ENCODE measurements at places on chromosomes 12 and 14.

DNA sequence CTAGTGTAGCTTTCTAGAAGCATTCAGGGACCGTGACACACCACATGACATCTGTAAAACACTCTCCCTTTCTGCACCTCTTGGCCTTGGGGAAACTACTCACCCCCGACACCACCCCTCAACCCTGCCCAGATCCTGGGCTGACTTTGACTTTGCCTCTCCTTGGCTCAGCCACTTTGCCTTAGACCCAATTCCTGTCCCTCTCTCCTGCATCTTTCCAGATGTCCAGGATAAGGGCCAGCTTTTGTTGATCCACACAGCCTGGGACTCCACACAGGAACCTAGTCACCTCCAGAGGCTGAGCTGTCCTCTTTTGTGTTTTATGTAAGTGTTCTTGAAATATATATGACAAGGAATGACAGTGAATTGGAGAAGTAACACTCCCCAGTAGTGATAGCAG lies 153.7 kb upstream of the PLXNC1 start:
- no peak for DNase-seq

DNA sequence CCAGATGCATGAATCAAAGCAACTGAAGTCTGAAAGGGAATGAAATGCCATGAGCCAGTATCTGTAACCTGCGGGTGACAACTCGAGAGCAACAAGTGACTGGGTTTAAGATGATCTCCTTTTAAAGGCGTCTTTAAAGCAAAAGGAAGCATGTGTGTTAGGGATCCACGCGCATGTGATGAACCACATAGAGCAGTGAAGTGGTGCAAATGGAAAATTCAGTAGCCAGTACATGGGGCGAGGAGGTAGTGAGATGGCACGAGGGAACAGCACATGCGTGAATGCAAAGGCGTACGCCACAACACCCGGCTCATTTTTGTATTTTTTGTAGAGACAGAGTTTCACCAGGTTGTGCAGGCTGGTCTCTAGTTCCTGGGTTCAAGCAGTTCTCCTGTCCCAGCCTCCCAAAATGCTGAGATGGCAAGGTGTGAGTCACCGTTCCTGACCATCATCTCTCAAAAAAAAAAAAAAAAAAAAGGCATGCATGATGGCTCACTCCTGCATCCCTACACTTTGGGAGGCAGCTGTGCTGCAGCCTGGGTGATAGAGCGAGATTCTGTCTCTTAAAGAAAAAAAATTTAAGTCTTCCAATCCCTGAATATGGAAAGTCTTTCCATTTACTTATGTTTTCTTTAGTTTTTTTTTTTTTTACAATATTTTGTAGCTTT lies 24.6 kb upstream of the BCL7A start:
- no peak for DNase-seq

GRCh38 chr12:84738481-84738972 lies 174.1 kb downstream of the SLC6A15 start:
- no peak for DNase-seq

GRCh38 chr14:62053188-62053587 lies 291.0 kb downstream of the SNAPC1 start:
- DNase-seq, result no peak

DNA sequence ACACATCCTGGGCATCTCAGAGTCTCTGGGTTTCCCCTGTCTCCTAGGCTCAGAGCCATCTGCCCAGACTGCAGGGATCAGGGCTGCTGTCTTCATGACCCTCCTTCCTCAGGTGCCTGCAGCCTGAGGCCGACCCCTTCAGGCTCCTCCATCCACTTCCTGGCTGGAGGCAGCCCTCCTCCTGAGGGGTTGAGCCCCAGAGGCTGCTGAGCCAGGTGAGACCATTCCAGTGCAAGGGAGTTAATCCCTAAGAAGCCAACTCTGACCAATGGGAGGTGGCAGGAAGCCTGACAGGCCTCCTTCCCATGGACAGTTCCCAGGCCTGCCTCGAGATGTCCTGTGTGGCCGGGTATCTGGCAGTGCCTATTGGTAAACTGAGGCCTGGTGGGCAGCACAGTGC lies 8.4 kb upstream of the PPP4R4 start:
- DNase-seq, result no peak

DNA sequence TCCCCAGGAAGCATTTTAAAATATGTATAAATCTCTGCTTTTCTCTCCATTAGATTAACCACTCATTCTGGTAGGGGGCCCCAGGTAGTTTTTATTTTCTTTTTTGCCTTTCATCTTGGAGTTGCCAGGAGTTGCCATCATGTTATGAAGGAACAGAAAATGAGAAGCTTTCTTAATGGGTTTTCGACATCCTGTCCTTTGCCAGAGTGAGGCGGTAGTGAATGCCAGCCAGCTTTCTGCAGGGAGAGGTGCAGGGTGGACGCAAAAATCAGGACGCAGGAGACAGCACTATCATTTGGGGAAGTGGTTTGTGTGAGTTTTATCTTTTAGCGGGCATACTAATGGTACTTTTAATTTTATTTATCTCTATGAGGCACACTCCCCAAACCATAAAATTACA lies 1.7 kb downstream of the RASSF8 start:
- no peak for DNase-seq

GRCh38 chr12:3333583-3333982 lies 157.4 kb upstream of the PRMT8 start:
- no peak for DNase-seq

- no peak for DNase-seq
These were observed 29.5 kb downstream of the SNRNP35 start for GRCh38 chr12:123487428-123487827.

GRCh38 chr14:90625445-90625844 lies 190.8 kb downstream of the TTC7B start:
- no peak for DNase-seq

DNA sequence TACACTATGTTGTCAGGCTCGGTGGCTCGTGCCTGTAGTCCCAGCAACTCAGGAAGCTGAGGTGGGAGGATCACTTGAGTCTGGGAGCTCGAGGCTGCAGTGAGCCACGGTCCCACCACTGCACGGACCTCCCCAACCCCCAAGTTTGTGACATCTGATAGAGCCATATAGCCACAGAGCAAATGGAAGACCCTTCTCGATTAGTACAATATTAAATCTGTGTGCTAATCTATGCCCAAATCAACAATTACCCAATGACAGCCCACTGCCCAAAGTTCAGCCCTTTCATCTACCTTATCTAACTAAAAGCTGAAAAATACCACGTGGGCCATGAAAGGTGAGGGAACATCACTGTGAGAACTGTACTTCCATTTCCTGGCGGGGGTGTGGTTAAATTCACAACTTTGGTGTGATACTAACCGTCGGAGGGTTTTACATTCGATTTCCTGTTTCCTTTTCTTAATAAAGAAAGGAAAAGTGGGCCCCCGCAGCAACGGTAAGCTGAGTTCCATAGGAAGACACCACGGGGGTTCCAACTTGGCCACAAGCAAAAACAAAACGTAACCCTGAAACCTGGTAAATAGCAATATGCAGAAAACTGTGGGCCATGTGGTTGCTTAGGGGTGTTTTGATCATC lies 31.2 kb upstream of the FOS start:
- peak; percentile 55 for DNase-seq

DNA sequence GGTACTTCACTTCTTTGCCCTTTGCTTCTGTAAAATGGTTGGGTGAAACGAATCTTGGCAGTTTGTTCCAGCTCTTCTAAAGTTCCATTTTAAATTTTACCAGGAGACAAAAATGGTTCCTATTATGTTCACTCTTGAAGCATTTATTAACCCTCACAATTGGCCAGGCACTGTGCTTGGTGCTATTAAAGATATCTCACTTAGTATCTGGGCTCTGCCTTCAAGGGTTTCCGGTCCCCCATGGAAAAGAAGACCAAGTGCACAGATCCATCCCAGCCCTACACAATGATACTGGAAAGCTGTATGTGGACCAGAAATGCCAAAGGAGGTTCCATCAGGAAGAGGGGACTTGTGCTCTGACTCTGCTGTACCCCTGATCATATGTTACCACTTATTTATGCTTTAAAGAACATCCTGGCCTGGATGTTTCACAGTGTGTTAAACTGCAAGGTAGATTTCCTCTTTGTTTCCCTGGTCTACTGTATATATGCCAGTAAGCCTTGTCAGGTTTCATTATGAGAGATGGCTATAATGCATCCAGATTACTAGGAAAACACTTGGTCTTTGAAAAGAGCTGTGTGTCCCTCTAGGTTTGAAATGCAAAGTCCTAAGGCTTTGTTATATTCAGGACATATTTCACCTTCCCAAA lies 154.8 kb downstream of the PRKCH start:
- no peak for DNase-seq

DNA sequence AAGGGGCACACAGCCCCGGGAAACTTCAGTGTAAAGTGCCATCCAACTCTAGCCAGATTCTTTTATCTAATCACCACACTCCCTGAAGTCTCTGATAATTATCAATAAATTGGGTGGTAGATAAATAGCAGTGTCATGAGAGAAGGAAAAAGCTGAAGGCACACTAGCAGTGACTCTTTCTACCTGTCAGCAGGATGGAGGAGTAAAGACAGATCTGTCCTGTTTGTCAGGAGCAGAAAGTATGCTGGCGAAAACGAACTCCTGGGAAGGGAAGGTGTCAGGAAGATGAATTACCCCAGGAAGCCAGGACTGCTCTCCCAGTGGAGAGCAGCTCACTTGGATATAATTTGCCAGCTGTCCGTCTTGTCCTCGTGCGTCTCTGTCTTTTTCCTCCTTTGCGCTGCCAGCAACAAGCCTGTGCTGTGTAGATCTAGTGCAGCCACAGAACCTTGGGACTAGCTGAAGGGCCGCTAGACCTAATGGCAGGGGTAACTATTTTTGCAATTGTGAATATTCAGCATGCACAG lies 981.9 kb downstream of the DIO2 start:
- no peak for DNase-seq

DNA sequence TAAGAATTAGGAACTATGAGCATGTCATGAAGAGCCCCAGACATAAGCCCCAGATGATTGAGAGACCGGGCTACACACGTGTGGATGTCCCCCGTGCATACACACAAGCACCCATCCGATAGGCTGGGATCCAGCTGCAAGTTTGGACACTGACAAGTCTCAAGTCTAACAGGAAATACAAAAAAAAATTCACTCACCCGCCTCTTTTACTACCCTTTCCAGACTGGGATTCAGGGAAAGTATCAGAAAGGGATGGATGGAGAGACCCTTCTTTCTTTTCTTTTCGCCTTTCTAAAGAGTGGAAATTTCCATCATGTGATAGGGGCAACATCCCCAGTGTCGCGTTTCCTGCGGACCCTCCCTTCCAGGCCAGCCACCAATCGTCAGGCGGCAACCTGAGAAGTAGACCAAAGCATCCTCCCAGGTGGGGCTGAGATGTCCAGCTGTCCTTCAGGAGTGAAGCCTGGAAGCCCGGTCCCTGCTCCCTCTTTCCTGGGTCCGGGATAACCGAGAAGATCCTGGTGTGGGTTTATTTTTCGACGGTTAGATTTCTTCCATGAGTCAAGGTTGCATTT lies 6.4 kb upstream of the SLC38A4 start:
- DNase-seq, result no peak

GRCh38 chr12:101608301-101609133 lies 13.7 kb downstream of the MYBPC1 start:
- DNase-seq, result no peak

DNA sequence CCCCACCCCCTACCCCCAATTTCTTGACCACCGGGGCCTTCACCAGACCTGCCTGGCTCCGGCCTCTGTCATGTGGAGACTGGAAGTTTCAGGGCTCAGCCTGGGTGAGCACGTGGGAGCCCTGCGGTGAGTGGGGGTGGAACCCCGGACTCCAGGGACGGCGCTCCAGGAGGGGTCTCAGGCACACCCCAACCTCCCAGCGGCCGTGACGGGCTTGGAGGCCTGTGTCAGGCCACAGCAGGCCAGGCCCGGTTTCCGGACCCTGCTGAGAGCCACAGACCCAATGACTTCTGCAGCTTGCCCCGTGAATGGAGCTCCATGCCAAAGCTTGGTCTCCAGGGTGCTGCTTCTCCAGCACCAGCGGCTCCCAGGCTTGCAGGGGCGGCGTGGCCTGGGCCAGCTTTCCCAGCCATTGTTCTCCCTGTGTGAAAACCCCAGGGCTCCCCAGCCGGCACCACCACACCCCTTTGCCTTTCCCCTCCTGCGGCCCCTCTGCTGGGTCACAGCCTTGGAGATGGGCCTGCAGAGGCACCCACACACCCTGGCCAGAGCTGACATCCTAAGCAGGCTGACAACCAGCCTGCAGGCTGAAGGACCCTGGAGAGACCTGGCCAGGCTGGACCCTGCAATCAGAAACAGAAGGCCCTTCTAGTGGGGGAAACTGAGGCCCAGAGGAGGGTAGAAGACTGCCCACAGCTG lies 186.2 kb upstream of the C14orf180 start:
- no peak for DNase-seq

DNA sequence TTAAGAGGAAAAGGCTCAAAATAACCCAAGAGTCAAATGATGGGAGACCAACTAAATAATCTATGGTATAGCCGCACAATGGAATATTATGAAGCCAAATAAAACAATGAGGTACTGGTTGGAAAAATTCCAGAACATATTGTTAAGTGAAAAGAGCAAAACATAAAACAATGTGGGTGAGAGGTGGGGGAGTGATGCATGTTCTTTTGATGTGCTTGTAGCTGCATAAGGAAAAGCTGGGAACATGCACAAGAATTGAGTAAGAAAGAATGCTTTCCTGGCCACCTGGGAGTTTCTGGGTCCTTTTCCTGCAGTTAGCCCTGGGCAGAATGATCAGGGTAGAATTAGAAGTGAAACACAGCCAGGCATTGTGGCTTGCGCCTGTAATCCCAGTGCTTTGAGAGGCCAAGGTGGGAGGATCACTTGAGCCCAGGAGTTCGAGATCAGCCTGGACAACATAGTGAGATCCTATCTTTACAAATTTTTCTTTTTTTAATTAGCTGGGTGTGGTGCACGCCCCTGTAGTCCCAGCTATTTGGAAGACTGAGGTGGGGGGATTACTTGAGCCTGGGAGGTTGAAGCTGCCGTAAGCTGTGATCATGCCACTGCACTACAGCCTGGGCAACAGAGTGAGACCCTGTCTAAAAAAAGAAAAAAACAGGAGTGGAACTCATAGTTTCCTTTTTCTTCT lies 7.9 kb downstream of the ABCB9 start:
- no peak for DNase-seq

DNA sequence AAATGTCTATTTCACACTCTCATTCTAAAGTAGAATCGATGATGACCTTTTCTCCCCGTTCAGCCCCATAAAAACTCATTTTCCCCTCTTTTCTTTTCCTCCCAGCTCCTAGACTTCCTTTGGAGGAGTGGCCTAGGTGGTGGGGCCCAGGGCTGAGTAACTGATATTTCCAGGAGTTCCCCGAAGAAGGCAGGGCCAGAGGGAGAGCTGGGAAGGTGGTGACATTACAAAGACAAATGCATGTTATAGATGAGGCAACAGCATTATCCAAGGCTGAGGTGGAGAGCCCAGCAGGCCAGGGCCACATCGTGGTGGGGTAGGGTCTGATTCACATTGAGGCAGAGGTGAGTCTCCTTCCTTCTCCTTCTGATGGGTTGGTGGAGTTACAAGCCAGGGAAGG lies 22.2 kb upstream of the HDAC7 start:
- DNase-seq, result no peak

GRCh38 chr12:120439646-120440247 lies 1.8 kb downstream of the COX6A1 start:
- DNase-seq, result peak; percentile 64

DNA sequence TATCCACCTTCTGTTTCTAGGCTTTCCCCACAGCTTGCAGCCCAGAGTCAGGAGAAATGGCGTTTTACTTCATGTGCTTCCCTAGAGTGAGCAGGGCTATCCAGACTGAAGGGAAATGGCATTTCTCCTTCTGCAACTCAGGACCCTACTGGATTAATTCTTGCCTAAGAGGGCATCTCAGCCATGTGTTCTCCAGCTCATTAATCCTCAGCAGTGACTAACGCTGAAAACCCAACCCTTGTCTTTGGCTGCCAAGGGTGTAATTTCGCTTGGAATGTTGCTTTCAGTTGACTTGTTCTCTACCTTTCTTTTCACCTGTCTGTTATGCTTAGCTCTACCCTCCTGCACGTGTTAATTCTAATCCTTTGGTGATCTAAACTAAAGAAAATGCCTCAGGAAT lies 21.0 kb upstream of the EMP1 start:
- DNase-seq, result no peak

Measured in stimulated activated CD4-positive, alpha-beta T cell treated with anti-CD3 and anti-CD28 coated beads, Interleukin-2, amount 100 ng/mL, for 48 hours (primary cell).